ENCODE measurements at places on chromosomes 1 and 21.

- no peak for DNase-seq
Observed at GRCh38 chr1:226474443-226475141, 66.7 kb upstream of the PARP1 start.

GRCh38 chr1:11134898-11135266 is 35.2 kb upstream of the EXOSC10 start:
- no peak for DNase-seq

GRCh38 chr21:41973427-41973831 is 19.6 kb upstream of the C2CD2 start:
- DNase-seq: no peak

GRCh38 chr1:230861489-230861888 is 6.8 kb downstream of the C1orf198 start:
- no peak for DNase-seq

DNA sequence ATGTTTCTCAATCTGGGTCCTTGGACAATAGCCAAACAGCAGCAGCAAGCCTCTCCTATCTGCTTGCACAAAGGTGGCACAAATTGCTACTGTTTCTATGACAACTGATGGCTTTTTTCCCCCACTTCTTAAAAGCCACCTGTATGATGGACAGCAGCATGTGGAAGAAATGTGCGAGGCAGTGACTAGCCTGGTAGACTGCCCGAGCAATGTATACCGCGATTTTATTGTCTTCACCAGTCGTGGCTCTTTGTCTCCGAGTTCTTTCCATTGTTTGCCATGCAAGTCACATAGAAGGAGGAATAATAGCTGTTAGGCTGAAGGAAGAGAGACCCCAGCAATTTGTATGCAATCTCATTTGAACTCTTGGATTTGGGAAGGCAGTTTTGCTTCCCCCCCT is 79.4 kb downstream of the S1PR1 start:
- DNase-seq: no peak

DNA sequence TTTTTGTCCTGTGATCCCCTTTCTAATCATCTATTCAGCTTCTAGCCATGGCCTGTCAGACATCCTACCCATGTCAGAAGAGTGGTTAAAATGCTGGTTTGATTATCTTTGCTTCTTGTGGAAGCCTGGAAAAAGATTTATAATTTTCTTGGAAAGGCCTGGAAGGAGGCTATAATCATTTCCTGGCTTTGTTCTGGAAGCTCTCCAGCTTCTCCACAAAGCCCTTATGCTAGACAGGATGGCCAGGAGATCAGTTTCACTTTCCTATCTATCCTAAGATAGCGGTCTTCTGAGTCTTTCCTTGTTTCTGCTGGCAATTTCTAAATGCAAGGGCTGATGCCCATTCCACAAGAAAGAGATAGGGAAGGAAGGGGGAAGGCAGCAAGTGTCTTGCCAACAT is 90.9 kb upstream of the SLC44A3 start:
- no peak for DNase-seq

- no peak for DNase-seq
Observed at GRCh38 chr1:170012920-170013319, 61.6 kb downstream of the KIFAP3 start.

GRCh38 chr1:76919085-76919484 is 51.8 kb downstream of the ST6GALNAC5 start:
- DNase-seq: no peak

- DNase-seq: no peak
Observed at GRCh38 chr1:30060738-30061137, 662.6 kb downstream of the MATN1 start.

DNA sequence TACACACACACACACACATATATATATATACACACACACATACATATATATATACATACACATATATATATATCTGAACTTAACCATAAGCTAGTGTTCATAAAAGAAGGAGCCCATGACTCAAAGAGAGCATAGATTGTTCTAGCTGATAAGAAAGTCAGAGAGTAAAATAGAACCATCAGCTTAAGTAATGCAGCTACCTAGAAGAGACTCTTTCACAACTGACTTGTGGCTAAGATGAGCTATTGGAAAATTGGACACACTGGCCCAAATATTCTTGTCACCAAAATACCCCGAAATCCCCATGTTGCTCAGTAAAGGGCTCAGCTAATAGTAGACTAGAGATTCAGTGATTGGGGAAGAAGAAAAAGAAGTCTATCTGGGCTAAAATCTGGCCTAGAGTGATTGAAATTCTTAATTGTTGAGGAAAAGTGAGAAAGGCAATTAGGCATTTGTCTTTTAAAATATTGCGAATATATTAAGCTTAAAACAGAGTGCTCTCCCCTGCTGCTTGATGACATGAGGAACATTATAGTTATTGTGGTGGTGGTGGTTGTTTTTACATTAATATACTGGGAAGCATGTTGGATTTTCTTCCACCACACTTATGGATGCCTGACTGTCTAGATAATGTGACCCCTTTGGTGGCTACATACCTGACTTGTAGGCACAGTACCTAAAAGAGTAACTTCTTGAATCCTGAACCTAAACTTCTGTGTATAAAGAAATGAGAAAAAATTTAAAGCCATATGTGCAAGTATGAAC is 6.3 kb downstream of the SLAMF1 start:
- peak; percentile 32 for DNase-seq

GRCh38 chr1:38142606-38143005 is 96.0 kb upstream of the POU3F1 start:
- DNase-seq: no peak

- DNase-seq: no peak
Observed at GRCh38 chr1:200794506-200795065, 55.9 kb downstream of the CAMSAP2 start.

DNA sequence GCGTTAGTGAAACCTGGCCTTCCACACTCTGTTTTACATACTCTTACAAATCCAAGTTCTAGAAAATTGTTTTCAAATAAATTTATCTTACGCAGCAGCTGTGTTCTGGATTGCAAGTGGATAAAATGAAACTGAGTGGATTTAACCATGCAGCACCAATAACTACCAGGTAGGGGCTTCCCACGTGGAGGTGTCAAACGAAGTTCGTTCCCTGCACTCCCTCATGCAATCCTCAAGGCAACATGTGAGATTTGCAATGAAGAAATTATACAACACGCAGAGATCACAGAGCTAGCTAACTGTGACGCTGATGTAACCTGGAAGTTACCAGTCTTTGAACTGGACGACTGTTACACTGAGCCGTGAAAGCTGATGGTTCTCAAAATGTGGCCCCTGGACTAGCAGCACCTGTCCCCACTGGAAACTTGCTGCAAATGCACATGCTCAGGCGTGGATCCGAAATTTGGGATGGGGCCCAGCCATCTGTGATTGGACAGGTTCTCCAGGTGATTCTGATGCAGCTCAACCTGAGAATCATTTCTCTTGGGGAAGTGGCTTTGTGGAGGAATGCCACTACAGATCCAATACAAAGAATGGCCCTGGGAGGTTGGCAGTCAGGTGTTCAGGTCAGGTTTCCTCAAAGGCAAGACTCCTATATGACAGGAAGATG is 36.3 kb downstream of the RSPH1 start:
- no peak for DNase-seq

- no peak for DNase-seq
Observed at GRCh38 chr1:107795994-107796393, 169.0 kb downstream of the VAV3 start.

- DNase-seq: no peak
Observed at GRCh38 chr1:10189659-10190058, 20.7 kb upstream of the KIF1B start.

- DNase-seq: peak; percentile 43
Observed at GRCh38 chr1:156750191-156750672, 1.2 kb downstream of the HDGF start.

- no peak for DNase-seq
Observed at GRCh38 chr1:21574466-21575151, 65.4 kb downstream of the ALPL start.

DNA sequence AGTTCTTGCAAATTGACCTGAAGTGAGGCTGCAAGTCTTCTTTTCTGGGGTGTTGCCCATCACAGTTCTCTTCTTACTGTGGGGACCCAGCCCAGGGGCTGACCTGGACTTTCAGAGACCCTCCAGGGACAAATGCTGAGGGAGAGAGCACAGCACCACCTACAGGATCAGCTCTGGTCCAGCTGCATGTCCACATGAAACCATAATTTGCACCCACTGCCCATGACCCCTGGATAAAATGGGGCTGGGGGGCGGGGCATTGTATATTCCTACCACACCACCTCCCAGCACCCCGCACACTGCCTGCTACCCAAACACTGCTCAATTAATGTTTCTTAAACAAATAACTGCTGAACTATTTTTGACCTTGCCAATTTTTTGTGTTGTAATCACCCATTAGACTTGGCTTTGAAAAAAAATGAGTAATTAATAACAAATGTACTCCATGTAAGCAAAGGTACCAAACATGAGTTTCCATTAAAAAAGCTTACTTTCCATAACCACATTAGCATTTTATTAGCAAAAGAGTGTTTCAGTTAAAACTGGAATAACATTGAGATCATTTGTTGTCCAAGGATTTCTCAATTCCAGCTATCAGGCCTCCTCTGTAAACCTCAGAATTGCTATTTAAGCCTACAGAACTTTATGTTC is 168.0 kb upstream of the RAB4A start:
- DNase-seq: no peak

GRCh38 chr21:34613679-34614627 is 960 bp downstream of the RCAN1 start:
- DNase-seq: no peak

DNA sequence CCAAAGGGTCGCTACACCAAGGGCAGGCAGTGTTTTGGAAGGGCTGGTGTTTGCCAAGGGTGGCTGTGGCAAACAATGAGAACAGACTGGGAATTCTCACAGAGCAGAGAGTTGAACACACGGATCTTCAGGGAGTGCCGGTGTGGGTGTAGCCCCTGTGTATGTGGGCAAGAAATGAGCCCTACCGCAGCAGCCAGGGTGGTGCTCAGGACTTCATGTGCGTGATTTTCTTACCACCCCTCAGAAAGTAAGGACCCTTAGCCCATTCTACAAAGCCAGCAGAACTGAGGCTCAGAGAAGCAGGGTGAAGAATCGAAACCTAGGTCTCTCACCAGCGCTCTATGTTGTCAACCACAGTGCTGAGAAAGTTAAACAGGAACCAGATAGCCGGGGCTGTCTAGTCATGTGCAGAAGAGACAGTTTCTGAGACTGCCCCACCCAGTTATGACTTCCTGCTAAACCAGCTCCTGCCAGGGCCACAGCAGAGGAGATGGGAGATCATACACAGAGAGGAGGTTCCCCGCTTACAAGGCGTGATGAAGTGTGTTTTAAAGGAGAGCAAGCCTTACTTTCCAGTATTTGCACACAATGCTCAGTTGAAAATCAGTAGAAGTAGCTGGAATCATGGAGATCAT is 21.9 kb upstream of the MORC3 start:
- peak; percentile 26 for DNase-seq

Measured in stimulated activated CD4-positive, alpha-beta T cell treated with anti-CD3 and anti-CD28 coated beads, Interleukin-4, amount 100 ng/mL, for 4 hours (primary cell).